H7 (cell line): ENCODE measurements at places on chromosomes 16 and 17.

- DNase-seq = no peak
Observed at GRCh38 chr17:44630703-44631102, 25.6 kb upstream of the MEIOC start.

DNA sequence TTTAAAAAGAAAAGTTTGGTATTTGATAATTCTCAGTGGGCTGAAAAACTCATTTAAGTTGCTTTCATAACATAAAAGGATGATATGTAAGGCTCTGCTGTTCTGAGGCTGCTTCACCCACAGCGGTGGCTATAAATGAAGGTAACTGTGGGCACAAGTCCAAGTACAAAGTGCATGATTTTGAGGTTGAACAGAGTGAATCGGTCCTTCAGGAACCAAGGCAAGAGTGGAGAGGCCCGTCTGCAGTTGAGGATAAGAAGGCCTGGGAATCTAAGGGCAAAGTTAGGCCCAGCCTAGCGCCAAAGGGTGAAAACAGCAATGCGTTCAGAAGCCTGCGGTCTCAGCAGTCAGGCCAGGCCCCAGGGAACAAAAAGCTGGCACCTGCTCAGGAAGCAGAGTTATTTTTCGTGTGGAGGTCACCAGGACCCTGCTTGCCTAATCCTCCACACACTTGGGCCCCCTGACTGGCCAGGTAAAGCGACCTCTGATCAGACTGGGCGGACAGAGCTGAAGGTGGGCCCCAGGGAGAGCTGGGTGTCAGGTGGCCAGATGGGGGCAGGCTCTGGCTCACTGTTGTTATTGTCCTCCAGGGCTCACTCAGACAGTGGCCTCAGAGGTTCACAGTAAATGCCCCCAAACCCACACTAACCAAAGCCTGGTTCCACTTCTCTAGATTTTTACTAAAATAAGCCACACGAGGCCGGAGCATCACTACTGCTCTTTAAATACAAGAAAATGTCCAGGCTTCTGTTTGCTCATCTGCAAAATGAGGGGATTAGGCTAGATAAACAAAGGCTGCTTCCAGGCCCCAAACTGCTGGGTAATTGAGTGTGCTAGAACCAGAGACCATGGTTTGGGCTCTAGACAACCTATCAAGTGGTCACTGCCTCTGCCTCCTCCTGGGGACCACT is 46.5 kb downstream of the TEX2 start:
- peak; percentile 64 for DNase-seq

GRCh38 chr16:8899709-8900317 is 17.7 kb downstream of the LITAFD start:
- DNase-seq = peak; percentile 59

DNA sequence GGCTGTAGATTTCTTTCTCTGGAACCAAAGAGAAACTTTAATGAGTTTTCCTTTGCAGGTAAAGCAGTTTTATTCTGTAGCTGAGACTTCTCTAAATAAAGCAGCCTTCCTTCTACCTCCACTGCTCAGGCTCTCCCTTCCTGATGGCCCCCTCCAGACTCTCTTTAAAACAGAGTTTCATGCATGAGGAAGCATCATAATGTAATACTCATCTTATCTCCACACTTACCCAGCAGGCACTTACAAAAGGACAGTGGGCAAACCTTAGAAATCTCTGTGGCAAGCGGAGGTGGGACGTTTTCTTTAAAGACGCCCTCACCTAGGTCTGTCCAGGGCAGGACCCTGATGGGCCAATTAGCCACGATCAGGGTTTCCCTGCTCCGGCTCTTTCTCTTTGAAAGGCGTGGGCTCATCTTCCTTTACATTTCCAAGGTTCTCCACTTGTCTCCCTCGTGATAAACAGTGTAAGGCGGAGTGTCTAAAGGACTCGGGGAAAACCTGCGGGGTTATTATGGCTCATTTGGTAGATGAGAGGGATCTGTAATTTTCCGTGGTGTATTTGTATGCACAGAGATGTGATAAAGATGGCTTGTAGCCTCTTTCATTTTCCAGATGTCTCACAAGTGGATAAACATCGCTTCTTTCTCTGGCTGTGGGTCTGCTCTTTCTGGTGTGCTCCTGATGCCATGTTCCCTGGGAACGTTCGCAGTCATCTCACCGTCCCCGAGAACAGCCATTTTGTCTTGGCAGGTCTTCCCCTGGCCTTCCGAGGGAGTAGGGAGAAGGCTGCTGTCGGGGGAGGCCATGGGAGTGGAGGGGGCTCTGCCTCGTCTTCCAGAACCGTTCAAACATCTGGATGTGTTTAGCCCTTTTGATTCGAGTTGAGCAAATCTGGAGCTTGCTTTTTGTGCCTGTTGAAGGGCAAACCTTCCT is 239.0 kb downstream of the CCDC182 start:
- DNase-seq = peak; percentile 43

GRCh38 chr17:77036841-77037381 is 103.9 kb upstream of the SEC14L1 start:
- no peak for DNase-seq

DNA sequence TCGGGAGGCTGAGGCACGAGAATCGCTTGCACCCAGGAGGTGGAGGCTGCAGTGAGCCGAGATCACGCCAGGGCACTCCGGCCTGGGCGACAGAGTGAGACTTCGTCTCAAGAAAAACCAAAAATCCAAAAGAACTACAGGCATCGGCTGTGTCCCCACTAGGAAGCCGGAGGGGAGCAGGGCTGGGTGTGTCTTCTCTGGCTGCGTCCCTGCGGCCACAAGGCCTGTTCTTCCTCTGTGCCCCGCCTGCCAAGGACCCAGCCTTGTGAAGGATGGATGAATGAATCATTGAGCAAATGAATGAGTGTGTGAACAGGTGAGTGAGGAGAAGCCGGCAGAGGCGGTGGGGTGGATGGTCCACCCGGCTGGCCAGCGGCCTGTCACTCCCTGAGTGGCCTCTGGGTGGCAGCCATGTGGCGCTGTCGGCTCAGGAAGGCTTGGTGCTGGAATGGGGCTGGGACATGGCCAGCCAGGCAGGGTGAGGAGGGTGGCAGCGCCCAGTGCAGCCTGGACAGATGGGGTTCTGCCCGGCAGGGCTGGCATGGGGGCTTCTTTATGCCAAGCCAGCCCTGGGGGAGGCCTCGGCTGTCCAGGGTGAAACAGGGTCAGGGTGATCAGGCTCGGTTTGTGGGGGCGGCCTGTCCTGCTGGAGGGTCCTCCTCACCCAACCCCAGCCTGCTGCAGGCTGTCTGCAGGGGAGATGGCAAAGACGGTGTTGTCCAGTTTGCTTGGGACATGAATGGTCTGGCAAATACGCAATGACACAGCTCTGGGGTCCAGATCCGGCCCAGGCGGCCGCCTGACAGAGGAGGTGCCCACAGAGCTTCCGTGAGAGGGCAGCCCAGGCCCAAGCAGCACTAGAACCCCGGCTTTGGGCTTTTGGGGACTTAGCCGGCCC is 21.7 kb downstream of the SLC25A10 start:
- peak; percentile 99 for DNase-seq

GRCh38 chr17:4751932-4752331 is 12.2 kb upstream of the CXCL16 start:
- DNase-seq = no peak

GRCh38 chr16:56981729-56982271 is 7.6 kb upstream of the NLRC5 start:
- DNase-seq = no peak
